ENCODE measurements at places on chromosomes 2 and 18.

- DNase-seq, result no peak
Observed at GRCh38 chr2:74841641-74842040, 7.7 kb downstream of the HK2 start.

- no peak for DNase-seq
Observed at GRCh38 chr2:23373666-23374065, 11.3 kb upstream of the KLHL29 start.

DNA sequence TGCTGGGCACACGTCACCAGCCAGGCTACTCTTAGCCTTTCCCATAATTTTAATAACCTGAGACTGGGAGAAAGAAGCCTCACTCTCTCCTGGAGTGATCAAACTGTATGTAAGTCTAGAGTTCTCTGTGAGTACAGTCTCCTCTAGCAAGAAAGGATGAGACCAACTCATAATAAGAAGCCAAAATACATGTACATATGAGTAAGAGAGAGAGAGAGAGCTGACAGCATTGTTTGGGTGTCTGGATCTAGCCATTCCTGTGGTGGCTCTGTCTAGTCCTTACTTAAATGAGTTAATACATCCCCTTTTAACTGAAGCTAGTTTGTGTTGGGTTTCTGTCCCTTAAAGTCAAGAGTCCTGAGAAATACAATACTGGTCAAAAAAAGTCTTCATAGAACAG, 26.0 kb upstream of the ANXA4 start:
- DNase-seq, result no peak

DNA sequence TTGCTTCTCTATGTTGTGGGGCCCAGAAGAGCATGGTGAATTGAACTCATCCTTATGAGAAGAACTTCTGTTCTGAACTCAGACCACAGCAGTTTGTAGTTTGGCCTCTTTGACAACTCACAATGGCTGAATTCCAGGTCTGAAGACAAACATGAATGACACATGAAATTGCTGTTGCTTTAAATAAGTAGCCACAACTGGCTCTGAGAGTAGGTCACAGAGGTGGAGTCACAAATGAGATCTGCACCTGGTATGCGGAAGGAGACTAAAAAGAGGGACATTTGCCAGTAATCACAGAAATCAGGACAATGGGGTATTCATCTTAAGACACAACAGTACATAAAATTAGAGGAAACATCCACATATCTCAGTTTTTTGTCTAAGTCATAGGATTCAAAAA, 290.3 kb upstream of the MMADHC start:
- DNase-seq, result no peak

- no peak for DNase-seq
Observed at GRCh38 chr18:68840554-68841263, 42.8 kb downstream of the CCDC102B start.

- no peak for DNase-seq
Observed at GRCh38 chr18:9032519-9032918, 70.0 kb upstream of the NDUFV2 start.
